ENCODE measurements at places on chromosomes 2 and 18.

GRCh38 chr2:97911922-97912575, 83.7 kb downstream of the TMEM131 start:
- no peak for DNase-seq

GRCh38 chr2:197799068-197799467, 5.3 kb upstream of the PLCL1 start:
- no peak for DNase-seq

GRCh38 chr2:111701798-111702118, 182.2 kb downstream of the ANAPC1 start:
- DNase-seq = no peak

DNA sequence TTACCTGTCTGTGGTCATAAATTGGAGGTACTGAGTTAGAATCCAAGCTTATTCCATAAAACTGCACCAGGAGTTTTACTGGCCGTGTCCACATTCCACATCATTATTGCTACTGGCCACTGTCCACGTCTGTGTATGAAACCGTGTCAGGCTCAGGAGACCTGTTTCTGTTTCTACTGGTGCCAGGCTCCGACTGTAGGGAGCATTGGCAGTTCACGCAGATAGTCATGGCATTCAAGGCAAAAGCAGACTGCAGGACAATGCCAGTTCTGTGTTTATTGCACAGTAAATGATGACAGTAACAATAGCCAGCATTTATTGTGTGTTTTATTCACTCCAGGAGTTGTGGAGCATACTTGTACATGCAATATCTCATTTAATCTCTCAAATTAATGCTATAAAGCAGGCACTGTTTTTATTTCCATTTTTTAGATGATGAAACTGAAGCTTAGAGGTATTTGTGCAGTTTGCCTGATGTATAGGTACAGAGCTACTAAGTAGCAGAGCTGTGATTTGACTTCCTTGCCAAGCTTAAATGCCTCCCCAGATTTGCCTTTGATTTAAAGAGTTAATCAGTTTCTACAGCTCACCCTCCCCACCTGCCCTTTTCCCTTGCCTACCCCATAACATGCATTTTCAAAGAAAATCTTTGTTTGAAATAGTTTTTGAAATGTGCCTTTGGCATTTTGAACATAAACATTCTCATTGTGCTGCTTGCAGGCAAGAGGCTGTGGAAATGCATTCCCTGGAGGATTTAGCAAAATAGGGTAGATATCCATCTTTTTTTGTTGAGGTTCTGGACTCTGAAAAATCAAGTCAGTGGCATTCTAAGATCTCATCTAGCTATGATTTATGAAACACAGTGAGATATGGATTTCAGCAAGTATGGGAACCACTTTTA, 55.5 kb downstream of the MAP4K4 start:
- no peak for DNase-seq

DNA sequence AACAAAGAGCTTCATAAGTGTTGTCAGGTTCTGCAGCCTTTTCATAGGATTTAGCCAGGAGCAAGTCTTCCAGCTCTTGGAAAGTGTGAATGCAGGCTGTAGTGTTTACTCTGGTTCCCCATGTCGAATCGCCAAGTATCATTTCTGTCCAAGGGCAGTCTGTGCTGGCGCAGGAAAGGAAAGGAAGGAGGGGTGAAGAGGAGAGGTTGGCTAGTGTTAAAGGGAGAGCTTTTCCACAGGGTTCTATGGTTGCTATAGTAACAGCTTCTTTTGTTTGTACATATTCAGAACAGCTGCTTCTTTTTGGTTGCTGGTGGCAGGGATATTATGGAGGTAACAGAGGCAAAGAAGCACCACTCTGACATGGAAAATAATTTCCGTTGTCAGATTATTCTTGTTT, 69.9 kb downstream of the KCNH7 start:
- DNase-seq = no peak

GRCh38 chr18:24534271-24534670, 73.8 kb downstream of the HRH4 start:
- DNase-seq = no peak

- DNase-seq = no peak
Observed at GRCh38 chr2:38697116-38697840, 31.4 kb downstream of the GALM start.

DNA sequence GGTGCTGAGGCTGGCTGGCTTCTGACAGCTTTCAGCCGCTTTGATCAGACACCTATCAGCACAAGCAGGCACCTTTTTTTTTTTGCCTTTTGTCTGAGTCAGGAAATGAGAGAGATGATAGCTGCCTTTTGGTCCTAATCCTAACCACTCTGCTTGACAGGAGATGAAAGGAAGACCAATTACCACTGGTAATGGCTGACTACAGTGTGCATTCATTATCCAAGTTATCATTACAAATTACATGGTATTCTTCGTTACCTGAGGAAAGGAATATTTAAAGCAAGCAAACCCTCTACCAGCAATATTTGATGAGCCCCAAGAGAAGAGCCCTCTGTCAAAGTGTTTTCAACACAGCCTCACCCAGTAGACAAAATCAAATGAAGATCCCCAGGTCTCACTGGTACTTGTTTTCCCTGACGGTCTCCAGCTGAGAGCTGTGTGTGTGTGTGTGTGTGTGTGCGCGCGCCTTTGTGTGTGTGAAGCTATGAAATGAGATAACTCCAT, 925.7 kb downstream of the DCDC2C start:
- DNase-seq = no peak

GRCh38 chr2:47295131-47295980, 107.6 kb upstream of the MSH2 start:
- DNase-seq = no peak

DNA sequence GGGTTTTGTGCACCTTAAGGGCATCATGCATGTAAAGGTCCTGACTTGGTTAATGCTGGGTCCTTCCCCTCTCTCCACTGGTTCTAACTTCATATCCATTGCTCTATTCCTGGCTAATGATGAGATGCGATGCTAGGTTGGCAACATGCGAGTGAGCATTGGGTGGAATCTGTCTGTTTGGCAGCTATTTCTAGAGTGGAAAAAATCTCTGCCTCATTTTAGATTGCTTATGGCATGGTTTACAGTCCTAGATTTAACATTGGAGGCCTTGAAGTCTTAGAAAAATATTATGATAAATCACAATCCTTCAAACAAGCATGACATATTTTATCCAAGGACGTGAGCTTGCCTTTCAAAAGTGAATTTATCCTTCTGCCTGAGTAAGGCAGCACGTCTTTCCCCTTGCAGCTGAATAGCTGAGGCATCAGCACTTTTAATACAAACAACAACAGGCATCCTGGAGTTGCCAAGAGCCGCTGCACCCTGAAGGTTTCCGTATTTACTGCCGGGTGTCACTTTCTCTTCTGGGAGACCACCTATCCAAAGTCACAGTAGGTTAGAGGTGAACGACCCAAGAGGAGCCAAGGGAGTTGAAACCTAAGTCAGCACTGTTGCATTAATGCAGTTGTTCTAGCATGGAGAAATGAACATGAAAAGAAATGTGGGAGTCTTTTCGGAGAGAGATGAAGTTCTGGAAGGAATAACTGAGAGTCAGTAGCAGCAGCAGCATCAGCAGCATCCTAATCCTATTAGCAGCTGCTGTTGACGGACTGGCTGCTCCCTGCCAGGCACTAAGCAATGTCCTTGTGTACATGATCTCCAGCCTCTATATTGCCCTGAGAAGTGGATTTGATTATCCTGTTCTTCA, 78.4 kb downstream of the MAPK4 start:
- DNase-seq = no peak

- no peak for DNase-seq
Observed at GRCh38 chr2:234479465-234479864, 17.4 kb downstream of the ARL4C start.

GRCh38 chr2:224171226-224171625, 132.1 kb upstream of the SERPINE2 start:
- DNase-seq = no peak

DNA sequence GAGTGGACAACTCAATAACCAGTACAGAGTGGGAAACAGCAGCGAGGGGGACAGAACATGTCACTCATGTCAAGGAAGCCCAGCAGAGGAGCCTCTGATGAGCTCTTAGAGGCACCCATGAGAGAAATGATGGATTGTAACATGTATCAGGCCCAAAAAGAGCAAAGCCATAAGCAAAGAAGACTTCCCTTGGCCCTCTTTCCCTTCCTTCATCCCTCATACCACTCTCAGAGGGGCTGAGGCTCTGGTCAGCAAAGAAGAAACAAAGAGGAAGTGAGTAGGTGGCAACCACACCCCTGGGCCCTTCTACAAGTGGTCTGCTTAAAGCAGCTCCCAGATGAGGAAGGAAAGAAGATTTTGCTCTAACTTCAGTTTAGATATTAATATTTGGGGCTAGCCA, 112.8 kb downstream of the CDC42EP3 start:
- DNase-seq = no peak

DNA sequence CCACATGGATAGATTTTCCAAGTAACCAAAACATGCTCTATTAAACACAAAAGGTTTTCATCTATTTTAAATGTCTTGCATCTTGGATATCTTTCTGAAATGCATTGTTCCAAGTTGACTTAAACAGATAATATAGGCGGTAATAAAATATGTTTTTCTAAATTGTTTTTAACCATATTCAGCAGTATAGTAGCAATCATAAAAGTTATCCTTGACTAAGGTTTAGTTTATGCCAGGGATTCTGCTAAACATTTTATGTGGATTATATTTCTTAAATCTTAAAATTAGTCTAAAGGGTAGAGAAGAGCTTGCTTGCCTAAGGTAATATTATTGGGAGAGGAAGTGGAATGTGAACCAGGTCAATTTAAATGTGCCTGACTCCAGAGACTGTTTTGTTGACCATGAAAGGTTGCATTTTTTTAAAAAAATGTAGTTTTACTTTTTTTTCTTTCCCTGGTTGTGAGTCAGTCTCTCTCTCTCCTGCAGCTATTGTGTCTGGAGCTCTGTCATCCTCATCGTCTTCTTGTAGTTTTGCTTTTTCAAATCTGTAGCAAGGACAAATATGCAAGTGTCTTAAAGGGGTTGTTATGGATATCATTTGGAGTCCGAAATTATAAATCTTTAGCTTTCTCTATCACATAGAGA, 309.1 kb upstream of the COL3A1 start:
- DNase-seq = no peak

DNA sequence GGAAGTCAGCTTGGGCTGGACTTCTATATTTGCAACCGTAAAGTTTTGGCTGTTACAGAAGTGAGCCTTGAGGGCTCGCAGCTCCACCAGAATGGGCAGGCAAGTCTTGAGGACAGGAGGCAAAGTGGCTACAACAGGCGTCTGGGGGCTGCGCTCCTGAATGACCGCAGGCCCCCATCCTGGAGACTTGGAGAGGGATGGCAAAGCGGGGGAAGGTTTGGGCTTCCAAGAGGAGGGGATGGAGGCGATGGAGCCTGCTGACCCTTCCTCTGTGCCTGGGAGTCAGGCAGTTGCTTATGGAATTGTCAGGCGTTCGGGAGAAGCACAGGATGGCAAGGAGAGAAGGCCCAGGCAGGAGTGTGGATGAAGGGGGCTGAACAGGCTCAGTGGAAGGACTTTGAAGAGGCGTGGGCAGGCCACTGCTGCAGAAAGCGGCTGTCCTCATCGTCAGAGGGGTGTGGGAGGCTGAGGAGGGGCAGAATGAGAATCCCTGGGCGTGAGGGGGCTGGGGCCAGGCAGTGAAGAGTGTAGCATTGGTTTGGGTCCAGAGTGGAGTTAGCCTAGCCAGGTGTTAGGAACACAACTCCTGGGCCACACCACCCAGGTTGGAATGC, 72.3 kb downstream of the INHBB start:
- DNase-seq = no peak
